Motor neuron (in vitro differentiated cells): ENCODE measurements at places on chromosomes 11 and 22.

DNA sequence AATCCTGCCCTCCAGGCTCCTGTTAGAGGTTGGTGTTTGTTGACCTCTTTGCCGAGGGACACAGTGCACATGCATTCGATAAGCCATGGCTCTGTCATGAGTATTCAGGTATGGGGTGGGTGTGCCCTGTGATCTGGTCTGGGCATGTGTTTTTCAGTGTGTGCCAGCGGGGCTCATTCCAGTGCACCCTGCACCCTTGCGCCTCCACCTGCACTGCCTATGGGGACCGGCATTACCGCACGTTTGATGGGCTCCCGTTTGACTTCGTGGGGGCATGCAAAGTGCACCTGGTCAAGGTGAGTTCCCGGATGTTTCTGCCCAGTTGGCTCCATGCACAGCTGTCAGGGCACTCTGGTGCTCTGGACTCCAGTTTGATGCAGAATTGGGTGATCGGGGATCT is 44.2 kb downstream of the OTOG start:
- ATAC-seq: no peak

DNA sequence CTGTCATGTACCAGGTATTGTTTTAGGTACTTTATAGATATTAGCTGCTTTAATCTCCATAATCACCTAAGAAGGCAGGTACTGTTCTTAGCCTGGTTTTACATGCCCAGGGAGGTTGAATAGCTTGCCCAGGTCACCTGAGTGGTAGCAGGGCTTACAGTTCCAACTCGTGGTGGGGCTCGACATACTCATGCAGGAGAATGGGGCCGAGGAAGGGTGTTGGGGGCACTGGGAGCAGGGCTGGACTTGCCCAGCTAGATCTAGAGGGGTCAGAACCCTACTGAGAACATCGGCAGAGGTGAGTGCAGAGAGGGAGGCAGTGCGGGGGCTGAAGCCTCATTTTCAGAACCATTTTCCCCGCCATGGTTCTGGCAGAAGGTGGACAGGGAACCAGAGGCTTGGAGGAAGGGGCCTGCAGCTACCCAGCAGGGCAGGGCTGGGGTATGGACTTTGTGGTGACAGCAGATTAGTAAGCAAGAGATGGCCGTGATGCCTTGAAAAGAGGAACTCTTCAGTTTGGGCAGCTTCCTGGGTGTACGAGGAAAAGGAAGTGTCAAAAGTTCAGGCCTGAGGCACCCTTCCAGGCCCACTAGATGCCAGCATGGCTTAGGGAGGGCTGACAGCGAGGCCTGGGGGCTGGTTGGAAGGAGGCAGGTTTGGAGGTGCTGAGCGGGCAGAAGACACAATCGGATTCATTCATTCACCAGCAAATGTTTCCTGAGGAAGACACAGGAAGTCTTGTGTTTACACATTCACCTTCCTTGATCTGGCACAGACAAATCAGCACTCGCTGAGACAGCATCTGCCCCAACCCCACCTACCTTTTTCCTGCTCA is 54.7 kb upstream of the LYVE1 start:
- no peak for ATAC-seq

- ATAC-seq: no peak
Measured at GRCh38 chr22:48945621-48946458, 881.8 kb downstream of the BRD1 start.

DNA sequence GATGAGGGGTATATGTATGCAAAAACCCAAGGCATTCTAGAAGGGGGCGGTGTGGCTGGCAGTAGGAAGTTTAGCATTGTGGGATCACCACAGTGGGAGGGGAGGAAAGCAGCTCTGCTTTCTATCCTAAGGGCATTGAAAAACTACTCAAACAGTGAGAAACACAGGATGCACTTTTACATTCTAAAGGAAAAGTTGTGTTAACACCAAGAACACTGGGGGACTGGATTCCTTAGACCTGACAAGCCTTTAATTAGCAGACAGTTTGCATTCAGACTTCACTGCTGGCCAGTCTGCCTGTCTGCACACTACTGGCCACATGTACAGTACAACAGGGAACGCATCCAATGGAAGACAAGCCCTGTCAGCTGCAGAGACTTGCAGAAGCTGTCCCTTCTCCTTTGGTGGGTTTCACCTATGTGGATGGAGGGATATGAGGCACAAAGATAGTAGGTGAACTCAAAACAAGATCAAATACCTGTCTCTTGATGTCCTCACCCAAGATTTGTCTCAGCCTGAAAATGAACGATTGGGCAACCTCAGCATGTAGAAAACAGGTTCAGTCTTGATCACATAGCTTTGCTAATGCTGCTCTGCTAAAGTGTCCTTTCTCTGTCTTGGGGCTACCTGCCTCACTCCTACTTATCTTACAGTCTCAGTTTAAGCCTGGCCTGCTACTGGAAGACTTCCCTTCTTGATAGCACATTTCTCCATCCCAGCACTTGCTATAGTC is 64.8 kb downstream of the TENM4 start:
- peak; percentile 34 for ATAC-seq

GRCh38 chr11:112785149-112785548 is 176.1 kb upstream of the NCAM1 start:
- peak; percentile 59 for ATAC-seq

GRCh38 chr22:19892257-19892879 is 37.7 kb upstream of the GNB1L start:
- peak; percentile 63 for ATAC-seq

- peak; percentile 9 for ATAC-seq
Measured at GRCh38 chr11:83156996-83157593, at the start of gene PCF11. PCF11 (plus strand) TSS chr11:83157131; CDS start chr11:83157440, 309 bp downstream.

- peak; percentile 59 for ATAC-seq
Measured at GRCh38 chr22:19806213-19807160, 45.9 kb downstream of the TBX1 start.

DNA sequence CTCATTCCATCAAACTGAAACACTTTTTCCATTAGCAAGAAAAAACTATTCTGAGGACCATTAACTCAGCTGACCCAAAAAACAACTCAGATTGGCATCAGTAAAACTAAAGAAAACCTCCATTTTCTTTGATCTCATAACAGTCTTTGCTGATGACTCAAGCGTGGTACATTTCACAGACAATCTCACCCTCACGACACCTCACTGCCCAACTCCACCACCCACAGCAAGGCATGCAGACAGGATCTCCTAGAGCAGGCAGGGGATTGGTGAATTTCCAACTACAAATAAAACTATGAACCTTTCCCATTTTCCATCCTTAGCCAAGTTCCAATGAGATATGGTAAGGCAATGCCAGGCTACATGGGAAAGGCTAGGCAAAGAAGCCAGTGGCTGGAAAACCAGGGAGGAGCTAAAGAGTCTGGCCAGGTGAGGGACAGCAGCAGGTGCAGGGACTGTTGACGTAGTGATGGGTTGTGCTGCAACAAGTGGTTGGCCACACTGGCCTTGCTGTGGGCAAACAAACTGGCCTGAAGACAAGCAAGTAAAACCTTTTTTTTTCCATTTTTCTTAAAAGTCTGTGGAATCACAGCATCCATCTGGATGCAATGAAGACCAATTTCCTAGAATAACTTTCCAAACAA is 97.2 kb downstream of the SERGEF start:
- no peak for ATAC-seq

DNA sequence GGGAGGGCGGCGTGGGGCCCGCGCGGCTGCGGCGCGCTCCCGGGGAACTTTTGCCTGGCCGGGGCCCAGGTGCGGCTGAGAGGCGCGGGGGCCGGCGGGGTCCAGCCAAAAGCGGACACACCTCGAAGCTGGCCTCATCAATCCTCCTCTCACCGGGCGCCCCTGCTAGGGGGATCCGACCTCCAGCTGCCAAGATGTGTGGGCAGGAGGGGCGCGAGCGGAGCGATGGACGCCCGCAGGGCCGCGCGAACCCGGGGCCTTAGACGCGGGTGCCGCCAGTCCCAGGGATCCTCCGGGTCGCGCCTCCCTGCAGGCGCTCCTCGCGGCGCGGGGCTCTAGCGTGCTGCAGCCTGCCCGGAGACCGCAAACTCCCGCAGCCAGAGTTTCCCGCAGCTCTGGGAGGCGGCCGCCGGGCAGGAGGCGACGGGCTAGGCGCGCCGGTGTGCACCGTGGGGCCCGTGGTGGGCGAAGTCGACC is 785 bp downstream of the IGSF9B start:
- ATAC-seq: no peak

- ATAC-seq: peak; percentile 25
Measured at GRCh38 chr11:93570759-93571413, 27.7 kb upstream of the SMCO4 start.

DNA sequence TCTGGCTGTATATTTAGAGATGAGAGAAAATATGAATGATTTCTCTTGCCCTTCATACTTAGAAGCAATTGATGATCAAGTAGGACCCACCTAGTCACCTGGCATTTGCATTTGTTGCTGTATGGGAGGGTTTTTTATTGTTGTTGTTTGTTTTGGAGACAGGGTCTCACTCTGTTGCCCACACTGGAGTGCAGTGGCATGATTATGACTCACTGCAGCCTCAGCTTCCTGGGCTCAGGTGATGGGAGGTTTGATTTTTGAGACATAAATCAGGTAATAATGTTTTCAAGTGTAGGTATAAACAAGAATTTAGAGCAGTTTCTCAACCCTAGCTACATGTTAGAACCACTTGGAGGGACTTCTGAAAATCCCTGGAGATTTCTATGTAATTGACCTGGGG is 63.0 kb downstream of the TNRC6B start:
- ATAC-seq: no peak

DNA sequence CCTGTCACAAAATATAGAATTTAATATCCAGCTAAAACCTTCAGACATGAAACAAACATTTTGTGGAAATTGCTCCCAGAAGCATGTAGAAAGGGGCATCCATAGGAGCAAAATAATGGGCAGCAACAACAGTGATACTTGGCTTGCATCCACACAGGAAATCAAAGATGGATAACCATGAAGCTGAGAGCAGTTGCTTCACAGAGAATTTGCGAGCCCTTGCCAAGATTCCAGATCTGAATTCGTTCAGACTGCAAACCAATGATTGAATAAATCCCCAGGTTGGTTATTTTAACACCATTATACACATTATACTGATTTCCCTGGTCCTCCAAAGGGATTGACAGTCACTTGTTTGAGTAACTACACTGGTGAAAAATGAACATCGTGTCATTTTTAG is 15.6 kb upstream of the OR51L1 start:
- no peak for ATAC-seq

GRCh38 chr11:62595124-62595523 is 3.8 kb upstream of the TUT1 start:
- no peak for ATAC-seq

DNA sequence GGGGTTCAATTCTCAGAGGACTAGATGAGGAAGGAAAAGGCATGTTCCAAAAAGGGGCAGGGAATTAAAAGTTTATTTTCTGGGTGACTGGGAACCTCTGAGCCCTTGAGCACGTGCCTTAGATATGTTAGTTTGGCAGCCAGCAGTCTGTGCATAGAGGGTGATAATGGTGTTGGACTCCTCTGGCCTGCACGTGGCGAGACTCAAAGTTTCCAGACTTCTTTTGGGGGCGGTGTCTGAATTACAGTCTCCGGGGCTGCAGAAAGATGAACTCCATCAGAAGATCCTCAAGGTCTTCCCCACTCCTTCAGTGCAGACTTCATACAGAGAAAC is 861 bp upstream of the ZNRF3 start:
- ATAC-seq: peak; percentile 10

DNA sequence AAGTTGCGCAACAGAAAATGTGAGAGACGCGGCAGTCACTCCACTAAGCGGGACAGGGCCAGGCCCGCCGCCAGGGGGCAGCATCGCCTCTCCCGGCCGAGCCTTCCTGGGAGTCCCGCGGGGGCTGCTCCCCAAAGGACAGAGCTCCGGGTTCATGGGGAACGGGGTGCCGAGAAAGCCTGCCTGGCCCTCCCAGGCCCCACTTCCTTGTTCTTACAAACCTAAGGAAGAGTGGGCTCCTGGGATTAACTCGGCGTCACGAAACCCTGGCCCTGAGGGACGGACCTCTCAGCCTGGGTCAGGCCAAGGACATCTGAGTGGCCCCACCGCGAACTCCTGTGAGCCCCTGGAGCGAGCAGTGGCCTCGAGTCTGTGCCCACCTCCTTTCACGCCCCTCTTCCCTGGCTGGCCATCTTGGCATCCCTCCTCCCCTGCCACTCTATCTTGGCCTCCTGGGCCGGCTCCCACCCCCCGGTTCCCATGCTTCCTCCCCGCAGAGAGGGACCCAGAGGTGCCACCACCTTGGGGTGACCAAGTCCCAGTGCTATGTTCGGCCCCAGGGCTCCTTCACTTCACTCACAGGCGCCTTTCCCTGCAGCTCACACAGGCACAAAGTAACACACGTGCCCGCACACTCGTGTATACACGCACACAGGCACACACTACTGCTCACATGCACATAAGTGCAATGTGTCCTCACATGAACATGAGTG is 99.9 kb upstream of the FGF3 start:
- peak; percentile 78 for ATAC-seq

DNA sequence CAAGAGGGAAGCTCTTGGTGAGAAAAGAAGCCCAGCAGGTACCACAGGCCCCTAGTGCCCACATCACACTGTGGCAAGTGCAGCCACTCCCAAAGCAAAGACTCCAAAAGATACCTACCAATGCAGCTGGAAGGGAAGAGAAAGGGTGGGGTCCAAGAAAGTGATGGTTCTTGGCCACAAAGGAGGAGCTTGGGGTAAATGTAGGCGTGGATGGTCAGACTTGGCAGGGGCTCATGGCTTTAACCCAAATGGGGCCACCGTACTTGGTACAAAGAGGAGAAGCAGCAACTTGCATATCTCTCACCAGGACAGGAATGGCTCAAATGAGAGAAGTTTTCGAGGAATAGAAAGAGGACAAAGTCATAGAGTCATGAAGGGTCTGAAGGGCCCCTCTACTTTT is 4.8 kb downstream of the MAP3K11 start:
- ATAC-seq: no peak

DNA sequence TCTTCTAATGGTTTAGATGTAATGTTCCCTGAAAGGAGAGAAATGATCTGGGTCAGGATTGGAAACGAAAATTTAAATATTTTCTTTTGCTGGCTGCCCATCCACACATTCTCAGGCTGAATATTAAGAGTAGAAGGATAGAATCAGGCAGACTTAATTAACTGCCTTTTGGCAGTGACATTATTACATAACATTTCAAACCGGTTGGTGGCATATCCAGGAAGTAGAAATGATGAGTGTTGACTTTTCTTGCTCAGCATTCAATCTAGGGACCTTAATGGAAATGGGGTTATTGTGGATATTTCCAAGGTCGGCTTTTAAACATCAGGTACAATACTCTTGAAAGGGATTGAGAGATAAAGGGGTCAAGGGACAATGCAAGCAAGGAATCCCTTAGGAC is 677.4 kb upstream of the ARHGAP42 start:
- no peak for ATAC-seq
